ENCODE measurements at places on chromosomes 16 and 17.

DNA sequence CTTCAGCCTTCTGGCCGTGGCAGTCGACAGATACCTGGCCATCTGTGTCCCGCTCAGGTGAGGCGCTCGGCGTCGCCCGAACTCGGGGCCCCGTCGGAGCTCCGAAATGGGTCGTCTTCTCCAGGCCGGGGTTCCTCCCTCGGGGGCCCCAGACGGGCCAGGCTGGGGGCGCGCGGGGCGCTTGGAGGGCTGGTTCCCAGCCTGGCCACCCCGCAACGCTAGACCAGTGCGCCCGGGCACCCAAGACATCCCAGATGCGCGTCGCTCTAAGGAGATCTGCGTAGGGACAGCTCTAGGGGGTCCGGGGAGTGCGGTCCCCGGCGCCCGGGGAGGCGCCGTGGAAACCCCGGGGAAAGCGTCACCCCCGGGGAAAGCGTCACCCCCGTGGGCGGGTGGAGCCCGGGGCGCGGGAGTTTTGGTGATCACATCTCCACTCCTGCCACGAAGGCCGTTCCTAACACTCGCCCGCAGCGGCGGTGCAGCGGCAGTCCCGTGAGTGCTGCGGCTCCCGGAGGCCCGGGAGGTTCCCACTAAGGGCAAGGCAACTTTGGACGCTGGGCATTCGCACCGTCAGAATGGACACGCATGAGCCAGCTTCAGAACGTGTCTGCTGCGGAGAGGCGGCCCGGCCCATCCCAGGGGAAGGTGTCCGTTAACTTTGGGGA lies 729 bp downstream of the ADORA2B start:
- DNase-seq = no peak

GRCh38 chr16:71426069-71426879 lies 15.6 kb downstream of the TLE7 start:
- DNase-seq = no peak

- DNase-seq = no peak
These were observed 142.9 kb downstream of the CDK5R1 start for GRCh38 chr17:32629563-32630190.

- DNase-seq = no peak
These were observed 339.4 kb downstream of the FOXL1 start for GRCh38 chr16:86917471-86918365.

DNA sequence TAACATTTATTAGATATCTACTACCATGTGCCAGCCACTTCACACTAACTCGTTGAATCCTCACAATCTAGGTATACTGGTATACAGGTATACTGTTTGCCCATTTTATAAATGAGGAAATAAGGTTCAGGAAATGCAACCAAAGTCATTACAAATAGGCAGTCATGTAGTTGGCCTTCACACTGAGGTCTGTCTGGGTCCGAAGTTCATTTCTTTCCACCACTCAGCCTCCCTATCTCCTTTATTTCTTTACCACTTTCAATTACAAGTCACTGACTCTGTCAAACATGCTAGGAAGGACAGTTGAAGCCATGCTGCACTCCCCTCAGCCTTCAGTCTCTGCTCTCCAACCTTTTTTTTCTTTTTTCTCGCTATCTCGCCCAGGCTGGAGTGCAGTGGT lies 20.7 kb upstream of the SIAH1 start:
- no peak for DNase-seq

DNA sequence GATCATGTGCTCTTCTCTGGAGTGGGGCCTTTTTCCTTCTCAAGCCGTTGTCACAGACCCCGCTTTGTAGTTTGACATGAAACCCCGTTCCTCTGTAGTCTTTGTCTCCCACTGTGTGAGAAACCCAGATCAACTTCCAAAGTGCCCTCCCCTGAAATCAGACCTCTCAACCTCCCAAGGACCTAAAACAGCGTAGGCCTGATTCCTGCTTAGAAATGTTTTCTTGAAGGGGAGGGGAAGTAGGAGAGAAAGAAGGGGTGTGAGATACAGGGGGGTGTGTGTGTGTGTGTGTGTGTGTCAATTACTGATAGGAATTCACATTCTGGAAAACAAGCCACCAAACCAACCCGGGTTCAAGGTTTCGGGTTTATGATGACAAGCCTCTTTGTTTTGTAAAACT lies 1.4 kb downstream of the UBE2O start:
- no peak for DNase-seq

DNA sequence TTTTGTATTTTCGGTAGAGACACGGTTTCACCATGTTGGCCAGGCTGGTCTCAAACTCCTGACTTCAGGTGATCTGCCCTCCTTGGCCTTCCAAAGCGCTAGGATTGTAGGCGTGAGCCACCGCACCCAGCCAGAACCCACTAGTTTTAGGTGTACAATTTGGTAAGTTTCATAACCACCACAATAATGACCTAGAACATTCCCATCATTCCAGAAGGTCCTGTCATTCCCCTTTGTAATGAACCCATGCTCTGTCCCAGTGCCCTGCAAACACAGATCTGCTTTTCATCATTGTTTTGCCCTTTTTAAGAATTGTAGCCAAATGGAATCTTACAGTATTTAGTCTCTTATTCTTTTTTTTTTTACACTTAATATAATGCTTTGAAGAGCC lies 35.6 kb upstream of the IRF8 start:
- DNase-seq = no peak

DNA sequence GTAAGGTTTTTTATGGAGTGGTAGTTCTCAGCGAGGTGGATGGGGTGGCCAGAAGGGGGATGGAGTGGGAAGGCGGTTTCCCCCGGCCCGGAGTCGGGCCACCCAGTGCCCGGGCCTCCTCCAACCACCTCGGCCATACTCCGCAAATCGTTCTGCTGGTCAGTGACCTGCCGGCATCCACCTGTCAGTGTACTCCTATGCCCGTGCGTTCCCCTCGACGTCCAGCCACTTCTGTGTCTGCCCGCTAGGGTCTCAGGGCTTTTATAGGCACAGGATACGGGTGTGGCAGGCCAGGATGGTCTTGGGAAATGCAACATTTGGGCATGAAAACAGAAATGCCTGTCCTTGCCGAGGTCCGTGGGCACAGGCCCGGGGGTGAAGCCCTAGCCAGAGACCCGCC lies 19.3 kb upstream of the ASGR2 start:
- no peak for DNase-seq

DNA sequence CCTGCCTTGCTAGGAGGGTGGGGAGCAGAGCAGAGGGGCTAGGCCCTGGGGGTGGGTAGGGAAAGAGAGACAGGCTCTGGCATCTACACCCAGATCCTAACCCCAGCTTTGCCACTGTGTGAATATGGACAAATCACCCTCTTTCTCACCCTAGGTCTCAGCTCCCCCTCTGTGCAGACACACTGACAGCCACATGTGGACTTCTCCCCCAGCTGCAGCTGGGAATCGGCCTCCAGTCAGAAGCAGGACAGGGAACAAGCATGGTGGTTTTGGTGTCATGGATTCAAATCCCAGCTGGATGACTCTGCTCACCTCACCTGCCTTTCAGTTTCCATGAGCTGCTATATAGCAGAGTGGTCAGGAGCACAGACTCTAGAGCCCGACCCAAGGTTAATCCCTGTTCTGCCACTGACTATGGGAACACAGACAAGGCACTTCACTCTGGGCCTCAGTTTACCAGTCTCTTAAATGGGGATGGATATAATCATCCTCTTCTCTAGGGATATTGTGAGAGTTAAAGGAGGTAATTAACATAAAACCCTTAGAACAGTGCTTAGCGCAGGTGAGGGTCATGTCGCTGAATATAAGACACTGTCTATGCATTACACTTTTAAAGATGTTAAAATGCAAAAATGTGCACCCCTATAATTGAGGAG lies 26.2 kb upstream of the MAP3K14 start:
- no peak for DNase-seq

GRCh38 chr16:27977966-27978365 lies 85.5 kb downstream of the GSG1L start:
- peak; percentile 75 for DNase-seq

Measured in GF-D8 (cell line).